ENCODE measurements at places on chromosomes 2 and 18.

- no peak for DNase-seq
Measured at GRCh38 chr2:1619556-1619955, 124.8 kb downstream of the PXDN start.

GRCh38 chr18:44589693-44590355, 90.9 kb upstream of the SETBP1 start:
- no peak for DNase-seq

- DNase-seq, result no peak
Measured at GRCh38 chr18:3830604-3831003, 380.6 kb downstream of the TGIF1 start.

- DNase-seq, result no peak
Measured at GRCh38 chr2:119304847-119305246, 61.8 kb downstream of the C2orf76 start.
